ENCODE measurements at places on chromosomes 7 and 10.

DNA sequence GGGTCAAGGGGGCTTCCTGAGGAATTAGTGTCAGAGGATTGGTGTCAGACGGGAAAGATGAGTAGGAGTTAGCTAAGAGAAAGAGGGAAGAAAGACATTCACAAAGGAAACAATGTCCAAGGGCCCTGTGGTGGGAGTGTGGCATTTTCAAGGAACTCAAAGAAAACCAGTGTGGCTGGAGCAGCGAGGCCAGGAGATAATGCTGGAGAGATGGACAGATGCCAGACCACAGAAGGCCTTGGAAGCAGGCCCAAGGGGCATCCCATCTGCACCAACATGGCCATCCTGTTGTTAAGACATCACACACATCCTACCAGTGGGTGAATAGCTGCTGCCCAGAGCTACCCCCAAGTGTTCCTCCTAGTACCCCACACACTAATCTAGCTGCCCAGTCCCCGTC lies 36.1 kb upstream of the CUL1 start:
- DNase-seq = no peak

DNA sequence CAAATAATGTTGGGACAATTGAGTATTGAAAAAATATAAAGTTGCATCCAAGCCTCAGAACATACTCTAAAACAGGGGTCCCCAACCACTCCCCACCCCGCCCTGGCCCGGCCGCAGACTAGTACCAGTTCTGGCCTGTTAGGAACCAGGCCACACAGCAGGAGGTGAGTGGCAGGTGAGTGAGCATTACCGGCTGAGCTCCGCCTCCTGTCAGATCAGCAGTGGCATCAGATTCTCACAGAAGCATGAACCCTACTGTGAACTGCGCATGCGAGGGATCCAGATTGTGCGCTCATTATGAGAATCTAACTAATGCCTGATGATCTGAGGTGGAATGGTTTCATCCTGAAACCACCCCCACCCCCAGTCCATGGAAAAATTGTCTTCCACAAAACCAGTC lies 19.4 kb downstream of the HIPK2 start:
- DNase-seq = no peak

DNA sequence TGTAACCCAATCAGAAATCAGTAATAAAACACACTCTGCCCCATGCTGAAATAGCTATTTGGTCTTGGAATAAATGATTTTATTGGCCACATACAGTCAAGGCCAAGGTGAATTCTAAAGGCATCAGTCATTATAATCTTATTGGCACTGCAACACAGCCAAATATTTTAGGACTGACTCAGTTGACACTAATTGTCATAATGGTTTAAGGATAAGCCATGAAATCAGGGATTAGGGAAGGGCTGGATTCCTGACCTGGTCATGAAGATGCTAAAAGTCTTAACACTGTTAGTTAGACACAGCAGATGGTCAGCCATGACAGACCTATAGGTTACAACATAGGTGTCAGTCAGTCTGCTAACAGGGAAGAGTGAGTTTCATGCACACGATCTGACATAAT lies 330.3 kb upstream of the NPSR1 start:
- DNase-seq = no peak

DNA sequence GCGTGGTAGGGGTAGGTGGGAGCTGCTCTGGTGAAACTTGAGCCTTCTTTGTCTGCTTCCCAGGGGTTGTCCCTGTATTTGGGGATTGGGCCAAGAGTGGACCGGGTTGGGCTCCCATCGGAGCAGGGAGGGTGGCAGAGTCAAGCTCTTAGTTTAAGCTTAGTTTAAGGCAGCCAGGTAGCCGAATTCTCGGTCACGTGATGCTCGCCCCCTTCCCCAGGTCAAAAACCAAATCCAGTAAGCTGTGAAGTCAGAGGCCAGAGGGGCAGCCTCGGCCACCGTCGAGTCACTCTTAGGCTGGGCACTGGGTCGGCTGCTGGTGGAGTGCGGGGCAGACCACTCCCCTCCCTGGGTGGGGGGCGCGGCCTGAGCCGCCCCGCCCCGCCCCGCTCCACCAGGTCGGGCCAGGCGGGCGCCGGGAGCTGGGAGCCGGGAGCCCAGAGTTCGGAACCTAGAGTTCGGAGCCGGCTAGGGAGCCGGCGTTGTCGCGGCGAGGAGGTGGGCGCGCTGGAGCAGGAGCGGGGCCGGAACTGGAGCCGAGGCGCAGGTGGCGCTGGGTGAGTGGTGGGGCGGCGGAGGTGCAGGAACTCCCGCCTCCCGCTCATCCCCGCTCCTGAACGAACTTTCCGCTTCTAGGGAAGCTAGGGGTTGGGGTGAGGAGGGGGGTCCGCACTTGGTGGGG lies 2.8 kb upstream of the LZTS2 start:
- DNase-seq = peak; percentile 29

GRCh38 chr7:127891144-127891543 lies 140.1 kb downstream of the LRRC4 start:
- no peak for DNase-seq

GRCh38 chr10:58241346-58241745 lies 26.3 kb downstream of the IPMK start:
- DNase-seq = no peak

GRCh38 chr10:100518761-100519241 lies 860 bp downstream of the SEC31B start:
- DNase-seq = peak; percentile 38

DNA sequence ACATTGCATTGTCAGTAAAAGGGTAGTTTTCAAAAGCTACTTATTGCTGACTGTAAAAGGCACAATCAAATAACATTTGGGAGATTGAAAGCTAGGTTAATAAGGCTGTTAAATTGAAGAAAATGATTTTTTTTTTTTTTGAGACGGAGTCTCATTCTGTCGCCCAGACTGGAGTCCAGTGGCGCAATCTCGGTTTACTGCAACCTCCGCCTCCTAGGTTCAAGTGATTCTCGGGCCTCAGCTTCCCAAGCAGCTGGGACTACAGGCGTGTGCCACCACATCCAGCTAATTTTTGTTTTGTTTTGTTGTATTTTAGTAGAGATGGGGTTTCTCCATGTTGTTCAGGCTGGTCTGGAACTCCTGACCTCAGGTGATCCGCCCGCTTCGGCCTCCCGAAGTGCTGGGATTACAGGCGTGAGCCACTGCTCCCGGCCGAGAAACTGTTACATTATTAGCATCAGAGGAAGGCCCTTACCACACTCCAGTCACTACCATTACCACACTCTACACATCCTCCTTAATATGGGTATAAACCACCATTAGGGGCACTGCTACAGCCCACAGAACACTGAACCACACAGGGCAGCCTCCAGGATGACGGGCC lies 1.0 kb downstream of the CYP51A1 start:
- no peak for DNase-seq

DNA sequence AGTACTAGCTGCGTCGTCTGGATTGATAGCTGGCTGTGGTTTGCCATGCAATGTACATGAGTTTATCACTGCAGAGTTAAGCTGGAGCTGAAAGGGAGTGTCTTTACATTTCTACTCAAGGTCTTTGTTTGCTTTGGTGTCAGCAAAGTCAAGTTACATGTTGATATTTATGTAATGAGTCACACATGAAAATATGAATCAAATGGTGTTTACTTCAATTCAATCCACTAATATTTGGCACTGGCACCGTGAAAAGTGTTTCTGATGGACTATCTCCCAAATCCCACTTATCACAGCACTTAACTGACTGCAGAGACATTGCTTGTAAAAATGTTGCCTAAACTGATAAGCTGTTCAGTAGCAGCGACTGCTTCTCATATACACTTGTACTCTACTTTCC lies 395.9 kb downstream of the TFEC start:
- DNase-seq = peak; percentile 22

DNA sequence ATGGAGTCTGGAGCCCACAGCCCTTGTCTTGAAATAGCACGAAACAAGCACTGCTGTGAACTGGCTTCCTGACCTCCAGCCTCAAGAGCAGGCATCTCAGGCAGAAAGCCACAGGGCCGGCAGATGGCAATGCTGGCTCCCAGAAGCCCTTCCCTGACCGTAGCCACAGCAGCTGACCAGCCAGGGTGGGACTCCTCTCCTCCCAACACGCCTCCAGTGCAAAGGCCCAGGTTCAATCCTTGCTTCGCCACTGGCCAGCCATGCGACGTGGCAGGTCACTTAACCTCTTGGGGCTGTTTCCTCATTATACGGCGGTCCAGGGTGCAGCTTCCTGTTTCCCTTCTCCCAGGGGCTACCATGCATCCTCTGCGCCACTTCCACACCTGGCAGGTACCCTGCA lies 12.8 kb downstream of the PRKAG2 start:
- DNase-seq = no peak

GRCh38 chr10:91309711-91310110 lies 89.2 kb downstream of the PCGF5 start:
- DNase-seq = no peak

- DNase-seq = no peak
Observed at GRCh38 chr7:84912993-84913635, 273.7 kb downstream of the SEMA3D start.

- no peak for DNase-seq
Observed at GRCh38 chr10:117562220-117562619, 19.7 kb downstream of the EMX2 start.

DNA sequence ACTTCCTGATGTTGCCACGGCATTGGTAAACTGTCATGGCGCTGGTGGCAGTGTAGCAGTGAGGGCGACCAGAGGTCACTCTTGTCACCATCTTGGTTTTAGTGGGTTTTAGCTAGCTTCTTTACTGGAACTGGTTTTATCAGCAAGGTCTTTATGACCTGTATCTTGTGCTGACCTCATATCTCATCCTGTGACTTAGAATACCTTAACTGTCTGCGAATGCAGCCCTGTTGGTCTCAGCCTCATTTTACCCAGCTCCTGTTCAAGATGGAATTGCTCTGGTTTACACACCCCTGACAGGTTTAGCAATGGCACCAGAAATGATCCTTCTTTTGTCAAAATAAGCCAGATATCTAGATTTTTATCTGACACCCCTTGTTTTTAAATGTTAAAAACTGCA lies 85.3 kb downstream of the ARL4A start:
- DNase-seq = no peak

- DNase-seq = no peak
Observed at GRCh38 chr7:144725070-144725469, 110.8 kb downstream of the TPK1 start.

DNA sequence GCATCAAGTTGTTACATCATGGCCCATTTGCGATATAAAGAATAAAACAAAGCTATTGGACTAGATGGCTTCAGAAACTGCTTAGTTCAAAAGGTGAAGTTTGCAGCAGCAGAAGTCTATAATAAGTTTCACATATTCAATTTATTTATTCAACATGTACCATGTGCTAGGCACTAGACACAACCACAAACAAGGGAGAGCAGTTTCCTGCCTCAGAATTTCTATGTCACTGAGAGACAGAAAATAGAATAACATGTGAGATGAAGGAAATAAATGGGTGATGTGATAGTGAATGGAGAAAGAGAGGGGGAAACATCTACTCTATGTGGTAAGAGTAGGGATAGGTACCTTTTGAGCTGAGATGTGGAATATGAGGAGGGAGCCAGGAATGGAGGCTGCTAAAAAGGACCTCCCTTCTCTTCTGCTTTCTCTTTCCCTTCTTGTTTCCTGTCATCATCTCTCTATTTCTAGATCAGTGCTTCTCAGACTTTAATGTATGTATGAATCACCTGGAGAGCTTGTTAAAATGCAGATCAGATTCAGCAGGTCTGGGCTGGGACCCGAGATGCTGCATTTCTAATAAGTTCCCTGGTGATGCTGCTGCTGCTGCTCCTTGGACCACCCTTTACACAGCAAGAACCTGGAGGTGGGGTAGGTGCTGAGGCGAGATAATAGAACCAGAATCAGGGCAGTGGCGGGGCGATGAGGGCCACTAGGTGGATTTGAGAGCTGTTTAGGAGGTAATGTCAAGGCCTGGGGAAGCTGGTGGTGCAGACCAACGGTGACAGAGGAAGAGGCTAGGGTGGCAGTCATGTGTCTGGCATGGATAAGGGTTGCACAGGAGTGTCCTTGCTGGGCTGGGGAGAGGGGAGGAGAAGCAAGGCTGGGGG lies 13.7 kb upstream of the INMT start:
- no peak for DNase-seq

DNA sequence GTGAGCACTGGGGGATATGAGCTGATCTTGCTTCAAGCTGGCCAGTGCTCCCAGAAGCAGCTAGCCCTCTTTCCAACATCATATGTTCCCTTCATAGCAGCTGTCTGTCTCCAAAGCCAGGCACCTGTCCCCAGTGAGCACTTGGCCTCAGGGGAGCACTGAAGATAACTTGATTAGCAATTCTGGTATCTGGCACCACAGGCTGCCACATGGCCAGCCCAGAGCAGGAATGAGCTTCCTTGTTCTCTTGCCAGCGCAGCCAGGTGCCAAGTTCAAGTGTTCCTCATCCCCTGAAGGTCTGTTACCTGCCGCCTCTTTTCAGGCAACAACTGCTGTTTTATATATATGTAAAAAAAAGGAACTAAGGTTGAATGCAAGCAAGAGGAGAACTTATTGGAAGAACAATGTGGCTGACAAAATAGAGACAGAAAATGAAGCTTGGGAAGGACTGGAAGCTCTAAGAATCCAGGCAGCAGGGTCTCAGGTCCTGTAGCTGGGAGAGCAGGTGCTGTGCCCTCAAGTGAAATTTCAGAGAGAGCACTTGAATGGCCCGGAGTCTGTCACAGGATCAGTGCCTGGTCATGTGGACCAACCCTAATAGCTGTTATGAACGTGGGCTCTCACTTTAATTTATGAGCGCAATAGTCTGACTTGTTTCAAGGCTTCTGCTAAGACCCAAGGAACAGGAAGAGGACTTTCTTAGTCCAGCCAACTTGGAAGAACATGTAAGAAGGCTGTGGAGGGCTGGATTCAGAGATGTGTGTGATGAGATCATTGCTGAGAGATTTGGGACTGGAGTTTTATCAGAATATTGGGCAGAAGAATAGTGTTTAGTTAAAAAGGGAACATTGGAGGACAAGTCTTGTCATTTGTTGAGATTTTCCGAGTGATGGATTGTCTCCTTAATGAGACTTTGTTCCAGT lies 267.2 kb downstream of the GLRX3 start:
- DNase-seq = no peak

GRCh38 chr10:76213876-76214275 lies 782.5 kb downstream of the LRMDA start:
- DNase-seq = no peak

DNA sequence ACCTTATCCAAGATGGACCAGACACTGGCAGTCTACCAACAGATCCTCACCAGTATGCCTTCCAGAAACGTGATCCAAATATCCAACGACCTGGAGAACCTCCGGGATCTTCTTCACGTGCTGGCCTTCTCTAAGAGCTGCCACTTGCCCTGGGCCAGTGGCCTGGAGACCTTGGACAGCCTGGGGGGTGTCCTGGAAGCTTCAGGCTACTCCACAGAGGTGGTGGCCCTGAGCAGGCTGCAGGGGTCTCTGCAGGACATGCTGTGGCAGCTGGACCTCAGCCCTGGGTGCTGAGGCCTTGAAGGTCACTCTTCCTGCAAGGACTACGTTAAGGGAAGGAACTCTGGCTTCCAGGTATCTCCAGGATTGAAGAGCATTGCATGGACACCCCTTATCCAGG lies 13.4 kb downstream of the LEP start:
- DNase-seq = no peak

DNA sequence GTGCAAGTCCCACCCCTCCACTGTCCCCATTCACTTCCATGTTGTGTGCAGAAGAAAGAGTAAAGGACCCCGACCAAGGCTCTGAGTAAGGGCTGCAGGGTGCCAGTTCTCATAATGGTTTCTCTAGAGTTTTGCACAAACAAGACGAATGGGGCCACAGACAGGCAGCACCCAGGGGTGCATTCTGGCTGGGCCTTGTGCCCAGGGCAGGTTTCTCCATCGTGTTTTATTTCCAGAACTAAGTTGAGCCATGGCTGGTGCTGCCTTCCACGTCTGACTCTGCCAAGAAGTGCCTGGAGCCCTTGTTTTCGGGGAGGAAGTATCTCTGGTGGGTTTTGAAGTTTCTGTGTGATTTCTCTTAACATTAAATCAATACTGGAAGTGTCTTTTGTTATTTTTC lies 95.0 kb upstream of the SDK1 start:
- DNase-seq = no peak

All from NCI-H510A (cell line).